ENCODE measurements at places on chromosomes 3 and 15. TPM values are rescaled to one million over a fixed set of nuclear protein-coding genes. Genes with fewer than 3 reads are reported as not detected.

The P3H2 gene
- total RNA-seq = 5.1 TPM

DNA sequence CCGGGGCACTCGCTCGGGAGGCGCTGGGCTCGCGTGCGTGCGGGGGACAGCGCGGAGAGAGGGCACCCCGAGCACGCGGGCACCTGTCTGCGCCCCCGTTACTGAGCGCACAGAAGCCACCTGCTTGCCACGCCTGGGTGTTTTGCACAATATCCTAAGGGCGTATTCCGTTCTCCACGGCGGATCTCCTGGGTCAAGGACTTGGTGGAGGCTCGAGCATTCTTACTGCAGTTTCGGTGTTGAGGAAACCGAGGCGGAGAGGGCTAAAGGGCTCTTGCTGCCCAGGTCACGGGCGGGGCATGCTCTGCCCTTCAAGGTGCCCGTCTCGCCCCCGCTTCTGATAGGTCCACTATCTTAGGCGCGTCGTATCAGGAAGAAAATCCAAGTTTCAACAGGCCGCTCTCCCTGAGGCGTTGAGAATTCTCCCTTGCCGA lies 526 bp downstream of the GPD1L start:
- H3K27ac ChIP-seq = peak overlapping the region; percentile 95
- H3K4me1 ChIP-seq = peaks cover 55% of the 10 kb centered on the region
- no peak for DNase-seq
- H3K27me3 ChIP-seq = no peaks in the 10 kb centered on the region
- H3K4me3 ChIP-seq = peak overlapping the region; percentile 84

GRCh38 chr15:63602595-63602994 lies 5.4 kb downstream of the FBXL22 start:
- H3K4me1 ChIP-seq = peaks cover 36% of the 10 kb centered on the region
- no peaks in the 10 kb centered on the region for H3K27me3 ChIP-seq
- no peak for DNase-seq
- H3K4me3 ChIP-seq = no peak overlapping the region
- H3K36me3 ChIP-seq = peaks cover 5% of the 10 kb centered on the region

DNA sequence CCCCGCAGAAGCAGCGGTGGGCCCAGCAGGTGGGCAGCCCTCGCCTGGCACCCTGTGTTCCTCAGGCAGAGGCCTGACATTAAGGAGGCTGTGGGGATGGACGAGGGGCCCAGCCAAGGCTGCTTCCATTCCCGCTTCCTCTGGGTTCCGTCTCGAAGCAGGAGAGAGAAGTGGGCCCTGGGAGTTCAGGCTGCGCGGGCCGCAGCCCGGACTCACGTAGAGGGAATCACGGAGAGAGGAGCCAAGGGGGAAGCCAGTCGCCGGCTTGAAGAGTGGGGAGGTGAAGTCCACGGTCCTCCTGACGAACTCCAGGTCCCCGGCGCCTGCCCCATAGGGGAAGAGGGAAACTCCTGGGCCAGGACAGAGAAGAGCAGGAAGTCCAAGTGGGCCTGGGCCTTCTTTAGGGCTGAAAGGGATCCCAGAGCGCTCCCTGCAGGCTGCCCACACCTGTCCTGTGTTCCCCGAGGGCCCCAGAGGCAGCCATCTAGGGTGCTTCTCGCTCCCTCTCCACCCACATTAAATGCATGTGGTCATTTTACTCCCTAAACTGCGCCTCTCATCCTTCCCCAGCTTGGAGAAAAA lies 37.7 kb downstream of the MUC4 start:
- no peak overlapping the region for H3K4me3 ChIP-seq
- DNase-seq = no peak
- H3K27ac ChIP-seq = no peak overlapping the region
- no peaks in the 10 kb centered on the region for H3K4me1 ChIP-seq

DNA sequence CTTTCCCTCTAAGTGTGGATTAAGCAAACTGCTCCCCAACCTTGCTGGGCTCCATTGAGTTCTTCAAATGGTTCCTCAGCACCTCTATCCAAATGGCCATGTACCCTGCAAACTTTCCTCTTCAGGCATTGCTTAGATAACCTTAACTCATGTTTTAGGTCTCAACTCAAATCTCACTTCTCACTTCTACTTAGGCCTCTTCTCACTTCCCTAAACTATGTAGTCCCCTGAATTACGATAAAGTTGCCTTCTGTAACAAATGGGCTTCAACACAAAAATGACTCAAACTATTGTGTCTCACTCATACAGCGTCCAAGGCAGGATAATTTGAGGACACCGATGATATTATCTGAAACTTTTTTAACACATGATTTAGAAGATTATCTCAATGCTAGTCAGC lies 62.4 kb upstream of the STAC start:
- H3K4me1 ChIP-seq = no peaks in the 10 kb centered on the region
- H3K36me3 ChIP-seq = no peaks in the 10 kb centered on the region
- no peak overlapping the region for H3K4me3 ChIP-seq
- H3K27ac ChIP-seq = no peak overlapping the region
- no peaks in the 10 kb centered on the region for H3K27me3 ChIP-seq

DNA sequence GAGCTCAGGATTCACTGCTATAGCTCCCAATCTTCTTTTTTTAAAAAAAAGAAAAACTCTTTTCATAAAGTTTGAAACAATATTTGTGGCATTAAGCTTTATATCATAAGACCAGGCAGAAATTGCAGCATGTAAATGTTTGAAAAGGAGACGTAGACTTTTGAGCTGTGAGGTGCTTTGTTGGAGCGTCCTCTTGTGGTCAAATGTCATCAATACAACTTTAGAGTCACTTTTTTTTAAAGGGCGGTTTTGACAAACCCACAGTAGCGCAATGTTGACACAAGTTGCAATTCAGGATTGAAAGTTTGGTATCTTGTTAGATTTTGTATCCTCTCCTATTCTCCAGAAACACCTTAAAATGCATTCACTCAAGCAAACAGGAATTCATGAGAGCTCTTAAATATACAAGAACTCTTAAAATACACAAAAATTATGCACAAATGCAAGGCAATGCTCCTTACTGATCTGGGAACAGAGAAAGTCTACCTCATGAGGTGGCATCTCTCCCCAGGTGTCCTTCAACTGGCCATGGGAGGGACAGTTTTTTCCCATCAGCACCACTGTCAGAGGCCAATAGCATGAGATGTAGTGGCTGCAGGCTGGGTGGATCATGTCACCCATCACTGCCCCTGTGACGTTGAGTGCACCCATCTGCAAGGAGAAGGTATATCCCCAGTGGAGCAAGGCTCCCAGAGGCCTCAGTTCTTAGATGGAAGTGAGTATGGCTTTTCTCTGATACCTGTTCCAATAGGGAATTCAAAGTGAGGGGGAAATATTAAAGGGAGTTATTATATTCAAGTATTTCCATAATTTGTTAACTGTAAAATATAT lies 70.7 kb downstream of the ANXA2 start:
- no peak overlapping the region for H3K4me3 ChIP-seq
- H3K27me3 ChIP-seq = peaks cover 4% of the 10 kb centered on the region
- no peak overlapping the region for H3K27ac ChIP-seq
- no peaks in the 10 kb centered on the region for H3K36me3 ChIP-seq

The SETD2 gene
- 34.2 TPM for total RNA-seq

DNA sequence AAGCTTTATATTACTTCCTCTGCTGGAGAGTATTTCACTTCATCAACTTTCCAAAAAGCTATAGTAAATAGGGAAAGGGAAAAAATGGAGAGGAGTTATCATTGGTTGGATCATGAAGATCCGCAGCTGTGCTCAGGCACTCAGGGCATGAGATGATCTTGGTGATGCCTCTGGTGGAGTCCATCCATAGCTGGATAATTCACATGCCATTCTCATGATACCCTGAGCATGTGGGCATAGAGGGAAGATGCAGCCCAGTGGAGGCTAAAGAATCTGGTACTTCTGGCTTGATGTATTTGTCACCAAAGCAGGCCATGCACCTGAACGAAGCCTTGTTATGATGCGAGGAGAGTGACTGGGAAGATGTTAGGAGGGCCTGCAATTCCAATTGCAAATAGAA lies 150.2 kb downstream of the CHST2 start:
- no peaks in the 10 kb centered on the region for H3K36me3 ChIP-seq
- H3K27ac ChIP-seq = no peak overlapping the region
- H3K4me1 ChIP-seq = no peaks in the 10 kb centered on the region

- DNase-seq = no peak
- H3K4me3 ChIP-seq = no peak overlapping the region
- no peaks in the 10 kb centered on the region for H3K36me3 ChIP-seq
- no peaks in the 10 kb centered on the region for H3K4me1 ChIP-seq
Measured at GRCh38 chr3:158264894-158265293, 155.0 kb downstream of the RSRC1 start.

The FAM98B gene
- total RNA-seq = 13.4 TPM

The SERPINI2 gene
- total RNA-seq = 2.2 TPM

GRCh38 chr3:114384558-114384903 lies 90.7 kb downstream of the TIGIT start:
- no peaks in the 10 kb centered on the region for H3K27me3 ChIP-seq
- DNase-seq = no peak
- H3K4me3 ChIP-seq = peak overlapping the region; percentile 43
- H3K27ac ChIP-seq = peak overlapping the region; percentile 69

- H3K27ac ChIP-seq = no peak overlapping the region
- no peaks in the 10 kb centered on the region for H3K27me3 ChIP-seq
- no peak for DNase-seq
- no peaks in the 10 kb centered on the region for H3K36me3 ChIP-seq
- H3K4me3 ChIP-seq = no peak overlapping the region
- no peaks in the 10 kb centered on the region for H3K4me1 ChIP-seq
Measured at GRCh38 chr3:31103623-31104180, 209.2 kb upstream of the GADL1 start.

DNA sequence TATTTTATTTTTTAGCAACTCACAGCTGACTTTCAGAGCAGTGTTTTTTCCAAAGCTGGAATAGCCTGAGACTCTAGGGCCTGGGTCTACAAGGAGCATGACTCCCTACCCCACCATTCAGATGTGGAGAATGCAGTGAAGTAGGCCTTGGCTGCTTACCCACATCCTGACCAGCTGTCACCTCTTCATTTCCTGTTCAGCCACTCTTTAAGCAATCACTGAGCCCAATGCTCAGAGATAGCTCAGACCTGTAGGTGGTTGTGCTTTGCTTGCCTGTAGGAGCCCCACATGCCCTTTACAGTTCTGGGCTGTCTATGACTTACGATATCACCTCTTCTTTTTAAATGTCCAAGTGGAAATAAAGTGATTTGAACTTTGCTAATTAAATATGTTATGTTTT lies 148.1 kb downstream of the NEK11 start:
- H3K27me3 ChIP-seq = no peaks in the 10 kb centered on the region
- no peak for DNase-seq
- H3K4me1 ChIP-seq = no peaks in the 10 kb centered on the region
- H3K4me3 ChIP-seq = no peak overlapping the region
- no peaks in the 10 kb centered on the region for H3K36me3 ChIP-seq

DNA sequence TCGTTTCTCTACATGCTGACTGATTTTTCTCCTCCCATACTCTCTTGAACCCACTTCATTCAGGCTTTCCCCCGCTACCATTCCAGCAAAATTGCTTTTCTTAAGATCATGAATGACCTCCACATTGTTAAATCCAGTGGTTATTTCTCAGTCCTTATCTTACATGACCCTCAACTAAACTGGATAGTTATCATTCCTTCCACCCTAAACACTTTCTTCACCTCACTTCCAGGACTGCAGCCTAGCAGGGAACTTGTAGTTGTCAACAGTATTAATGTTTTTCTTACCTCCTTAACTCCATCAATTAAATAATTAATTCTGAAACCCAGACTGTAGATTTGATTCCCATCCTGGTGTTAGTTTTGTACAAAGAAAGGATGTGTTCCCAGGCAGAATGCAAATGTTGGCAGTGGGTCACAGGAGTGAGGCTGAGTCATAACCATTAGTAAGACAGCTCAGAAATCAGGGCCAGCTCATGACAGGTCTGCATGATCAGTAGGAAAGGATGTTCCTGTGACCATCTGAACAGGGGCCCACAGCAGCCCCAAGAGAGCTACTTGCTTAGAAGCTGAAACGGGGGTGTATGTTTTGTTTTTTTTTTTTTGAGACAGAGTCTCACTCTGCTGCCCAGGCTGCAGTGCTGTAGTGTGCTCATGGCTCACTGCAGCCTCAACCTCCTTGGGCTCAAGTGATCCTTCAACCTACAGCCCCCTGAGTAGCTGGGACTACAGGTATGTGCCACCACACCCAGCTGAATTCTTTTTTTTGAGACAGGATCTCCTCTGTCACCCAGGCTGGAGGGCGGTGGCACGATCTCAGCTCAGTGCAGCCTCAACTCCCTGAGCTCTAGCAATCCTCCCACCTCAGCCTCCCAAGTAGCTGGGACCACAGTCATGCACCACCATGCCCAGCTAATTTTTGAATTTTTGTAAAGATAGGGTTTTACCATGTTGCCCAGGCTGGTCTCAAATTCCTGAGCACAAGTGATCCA lies 9.1 kb downstream of the BCL2L10 start:
- H3K36me3 ChIP-seq = no peaks in the 10 kb centered on the region
- peak; percentile 73 for DNase-seq
- H3K27ac ChIP-seq = no peak overlapping the region
- no peak overlapping the region for H3K4me3 ChIP-seq
- no peaks in the 10 kb centered on the region for H3K27me3 ChIP-seq

DNA sequence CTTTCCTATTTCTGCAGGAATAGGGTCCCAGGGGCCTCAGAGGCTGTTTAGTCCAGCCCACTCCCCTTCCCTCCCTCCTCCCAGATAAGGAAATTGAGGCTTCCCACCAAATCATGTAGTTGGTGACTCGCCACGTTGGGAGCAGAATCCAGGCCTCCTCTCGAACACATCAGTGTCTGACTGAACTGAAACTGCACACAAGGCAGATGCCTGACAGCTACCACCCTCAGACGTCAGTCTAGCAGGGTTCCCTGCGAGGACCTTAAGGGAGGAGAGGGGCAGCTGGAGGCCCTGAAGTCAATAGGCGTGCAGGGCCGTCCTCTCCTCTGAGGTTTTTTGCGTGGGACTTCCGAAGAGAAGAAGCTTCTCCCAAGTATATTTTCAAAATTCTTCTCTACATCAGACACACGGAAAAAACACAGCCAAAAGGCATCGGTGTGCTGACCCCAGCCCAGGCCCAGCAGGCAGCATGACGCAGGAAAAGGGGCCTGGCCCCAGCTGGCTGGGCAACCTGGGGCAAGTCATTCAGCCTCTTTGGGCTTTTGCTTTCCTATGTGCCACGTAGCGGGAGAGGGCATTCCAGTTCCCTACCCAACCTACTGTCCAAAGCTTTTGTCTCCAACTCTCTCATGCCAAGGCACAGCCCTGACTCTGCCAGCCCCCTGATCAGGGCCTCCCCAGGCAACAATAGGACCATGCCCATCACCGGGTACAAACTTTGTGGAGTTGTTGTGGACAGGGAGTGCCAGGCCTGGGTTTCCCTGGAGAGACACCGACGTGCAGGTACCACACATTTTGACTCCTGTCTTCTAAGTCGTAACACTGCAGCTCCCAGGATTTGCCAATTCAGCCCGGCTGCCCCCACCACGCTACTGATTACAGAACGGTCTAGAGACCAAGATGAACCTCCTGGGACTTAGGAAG lies 283.1 kb downstream of the XXYLT1 start:
- no peak overlapping the region for H3K27ac ChIP-seq
- peak; percentile 50 for DNase-seq
- H3K4me1 ChIP-seq = no peaks in the 10 kb centered on the region
- no peaks in the 10 kb centered on the region for H3K36me3 ChIP-seq
- H3K27me3 ChIP-seq = no peaks in the 10 kb centered on the region

The PRICKLE2 gene
- total RNA-seq = 22.2 TPM

GRCh38 chr3:172280406-172281051 lies 167.7 kb downstream of the GHSR start:
- no peak overlapping the region for H3K4me3 ChIP-seq
- DNase-seq = no peak
- H3K27ac ChIP-seq = peak overlapping the region; percentile 53
- H3K27me3 ChIP-seq = no peaks in the 10 kb centered on the region
- peaks cover 70% of the 10 kb centered on the region for H3K4me1 ChIP-seq

Data from right atrium auricular region (tissue), 2 donors.